ENCODE measurements at places on chromosomes 11 and 22.

DNA sequence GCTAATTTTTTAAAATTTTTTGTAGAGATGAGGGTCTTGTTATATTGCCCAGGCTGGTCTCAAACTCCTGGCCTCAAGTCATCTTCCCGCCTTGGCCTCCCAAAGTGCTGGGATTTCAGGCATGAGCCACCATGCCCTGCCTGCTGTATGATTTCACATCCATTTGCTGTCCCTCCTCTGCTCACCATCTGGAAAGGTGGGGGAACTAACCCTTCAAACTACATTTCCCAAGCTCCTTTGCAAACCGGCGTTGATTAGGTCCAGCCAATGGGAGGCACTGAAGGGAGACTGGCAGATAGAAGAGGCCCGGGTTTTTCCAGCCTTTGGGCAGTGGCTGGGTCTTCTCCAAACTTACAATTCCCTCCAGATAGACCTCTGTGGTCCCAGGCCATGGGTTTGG lies 19.3 kb downstream of the RFPL1 start:
- no peak for DNase-seq

DNA sequence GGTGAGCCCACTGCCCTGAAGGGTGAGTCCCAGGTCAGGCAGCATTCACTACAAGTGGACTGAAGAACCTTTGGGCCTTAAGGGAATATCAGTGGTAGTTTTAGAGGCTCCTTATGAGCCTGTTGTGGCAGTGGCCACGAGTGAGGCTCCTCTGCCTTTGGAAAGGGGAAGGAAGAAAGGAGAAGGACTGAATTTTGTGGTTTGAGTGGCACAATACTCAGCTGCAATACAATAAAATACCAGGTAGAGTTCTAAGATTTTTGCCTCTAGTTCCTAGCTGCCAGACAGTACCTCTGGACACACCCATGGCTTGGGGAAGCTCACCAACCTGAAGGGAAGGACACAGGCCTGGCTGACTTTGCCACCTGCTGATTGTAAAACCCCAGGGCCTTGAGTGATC lies 260.9 kb downstream of the DYNC2H1 start:
- DNase-seq: no peak

- peak; percentile 39 for DNase-seq
Observed at GRCh38 chr11:13668957-13669521, 571 bp downstream of the FAR1 start.

DNA sequence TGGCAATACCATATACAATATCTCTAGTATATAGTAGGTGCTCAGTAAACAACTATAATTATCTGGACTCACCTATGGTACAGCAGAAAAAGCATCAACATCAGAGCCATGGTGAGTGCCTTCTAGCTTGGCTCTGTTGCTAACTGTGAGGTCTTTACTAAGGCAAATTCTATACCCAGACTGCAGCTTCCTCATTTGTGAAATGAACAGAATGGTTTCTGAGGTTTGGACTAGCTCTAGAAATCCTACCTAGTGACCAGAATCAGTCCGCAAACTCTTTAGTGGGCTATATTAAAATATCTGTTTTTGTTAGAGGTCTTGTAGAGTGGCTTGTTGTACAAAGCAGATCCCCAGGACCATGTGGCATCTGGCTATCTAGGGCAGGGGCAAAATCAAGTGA lies 3.7 kb downstream of the MS4A1 start:
- no peak for DNase-seq

DNA sequence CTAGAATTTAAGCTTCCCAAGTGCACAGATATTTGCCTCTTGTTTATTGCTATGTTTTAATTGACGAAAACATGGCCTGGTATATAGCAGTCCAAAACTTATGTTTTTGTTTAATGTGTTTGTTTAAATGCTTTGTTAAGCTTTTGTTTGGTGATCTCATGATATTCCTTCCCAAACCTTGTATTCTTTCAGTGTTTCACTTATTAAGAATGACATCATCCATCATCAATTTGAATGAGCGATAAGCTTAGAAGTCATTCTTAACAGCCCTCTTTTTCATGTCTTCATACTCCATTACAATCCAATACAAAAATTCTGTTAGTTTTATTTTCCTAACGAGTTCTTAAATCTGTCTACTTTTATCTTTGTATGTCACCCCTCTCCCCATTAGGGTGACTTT lies 206.0 kb downstream of the DYNC2H1 start:
- DNase-seq: no peak

- no peak for DNase-seq
Observed at GRCh38 chr11:69666752-69667536, 8.2 kb downstream of the LTO1 start.

DNA sequence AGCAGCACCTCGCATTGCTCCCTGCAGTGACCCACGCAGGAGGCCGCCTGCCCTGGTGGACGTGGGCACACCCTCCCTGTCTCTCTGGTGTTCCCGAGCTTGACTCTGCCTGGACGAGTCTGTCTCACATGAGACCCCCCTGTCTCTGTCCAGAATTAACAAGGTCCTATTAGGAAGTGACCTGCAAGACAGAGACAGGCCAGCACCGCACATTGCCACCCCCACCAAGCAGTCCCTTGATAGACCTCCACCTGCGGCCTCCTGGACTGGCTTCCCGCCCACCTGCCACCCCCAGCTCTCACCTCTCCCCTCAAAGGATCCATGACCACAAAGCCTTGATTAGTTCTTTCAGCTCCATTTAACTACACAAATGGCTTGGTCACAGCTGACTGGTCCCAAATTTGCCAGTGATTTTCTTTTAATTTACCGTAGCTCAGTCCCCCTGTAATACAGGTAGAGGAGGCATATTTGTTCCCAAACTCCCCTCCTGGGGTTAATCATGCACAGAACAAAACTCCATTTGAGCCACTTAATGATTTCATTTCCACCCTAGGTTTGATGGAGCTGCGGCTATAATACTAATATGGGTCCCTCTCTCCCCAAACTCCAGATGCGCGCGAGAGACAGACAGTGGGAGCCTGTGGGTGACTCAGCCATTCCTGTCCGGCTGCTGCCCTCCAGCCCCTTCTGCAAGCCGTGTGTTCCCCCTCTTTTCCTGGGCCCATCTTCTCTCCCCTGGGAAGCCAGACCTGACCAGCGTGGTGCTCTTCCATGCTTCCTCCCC lies 11.2 kb downstream of the SPATA19 start:
- DNase-seq: no peak

GRCh38 chr22:30891781-30892180 lies 76.8 kb downstream of the MORC2 start:
- DNase-seq: no peak

DNA sequence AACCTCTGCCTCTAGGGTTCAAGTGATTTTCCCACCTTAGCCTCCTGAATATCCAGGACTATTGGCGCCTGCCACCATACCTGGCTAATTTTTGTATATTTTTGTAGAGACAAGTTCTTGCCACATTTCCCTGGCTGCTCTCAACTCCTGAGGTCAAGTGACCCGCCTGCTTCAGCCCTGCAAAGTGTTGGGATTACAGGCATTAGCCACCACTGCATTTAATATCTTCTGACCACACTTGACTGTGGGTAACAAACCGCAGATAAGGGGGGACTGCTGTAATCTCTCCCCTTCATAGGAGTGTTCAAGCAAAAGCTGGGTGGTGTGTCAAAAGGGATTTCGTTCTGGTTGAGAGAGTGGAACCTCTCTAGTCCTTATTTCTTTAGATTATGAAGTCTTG lies 53.4 kb downstream of the GRAMD1B start:
- DNase-seq: no peak

GRCh38 chr11:34651551-34651950 lies 30.7 kb downstream of the EHF start:
- DNase-seq: no peak

- no peak for DNase-seq
Observed at GRCh38 chr11:47413908-47414684, 5.7 kb downstream of the SLC39A13 start.

GRCh38 chr22:20885557-20886323 lies 26.9 kb downstream of the SNAP29 start:
- peak; percentile 34 for DNase-seq

- DNase-seq: no peak
Observed at GRCh38 chr22:39707351-39707750, 136.8 kb downstream of the CACNA1I start.

- DNase-seq: no peak
Observed at GRCh38 chr22:46148816-46149511, 1.4 kb upstream of the PPARA start.

- DNase-seq: no peak
Observed at GRCh38 chr11:41003339-41004282, 455.8 kb downstream of the LRRC4C start.

DNA sequence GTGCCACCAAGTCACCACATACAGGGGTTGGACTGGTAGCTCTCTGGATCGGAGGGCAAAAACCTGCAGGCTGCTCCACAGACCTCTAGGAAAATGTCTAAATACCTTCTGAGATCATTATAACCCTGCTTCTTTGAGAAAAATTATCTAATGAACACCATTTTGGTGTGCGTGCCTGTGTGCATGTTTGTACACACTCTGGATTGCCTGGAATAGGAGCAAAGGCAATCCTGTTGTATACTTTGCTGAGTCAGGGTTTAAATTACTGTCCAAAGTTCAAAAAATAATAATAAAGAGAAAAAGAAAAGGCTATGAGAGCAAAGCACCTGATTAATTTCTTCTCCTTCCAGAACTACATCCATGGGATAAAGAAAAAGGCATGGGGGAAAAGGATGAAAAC lies 11.0 kb downstream of the JAML start:
- no peak for DNase-seq

GRCh38 chr11:10023212-10023611 lies 270.8 kb downstream of the SBF2 start:
- no peak for DNase-seq

GRCh38 chr22:47340851-47341436 lies 578.5 kb downstream of the TBC1D22A start:
- no peak for DNase-seq

DNA sequence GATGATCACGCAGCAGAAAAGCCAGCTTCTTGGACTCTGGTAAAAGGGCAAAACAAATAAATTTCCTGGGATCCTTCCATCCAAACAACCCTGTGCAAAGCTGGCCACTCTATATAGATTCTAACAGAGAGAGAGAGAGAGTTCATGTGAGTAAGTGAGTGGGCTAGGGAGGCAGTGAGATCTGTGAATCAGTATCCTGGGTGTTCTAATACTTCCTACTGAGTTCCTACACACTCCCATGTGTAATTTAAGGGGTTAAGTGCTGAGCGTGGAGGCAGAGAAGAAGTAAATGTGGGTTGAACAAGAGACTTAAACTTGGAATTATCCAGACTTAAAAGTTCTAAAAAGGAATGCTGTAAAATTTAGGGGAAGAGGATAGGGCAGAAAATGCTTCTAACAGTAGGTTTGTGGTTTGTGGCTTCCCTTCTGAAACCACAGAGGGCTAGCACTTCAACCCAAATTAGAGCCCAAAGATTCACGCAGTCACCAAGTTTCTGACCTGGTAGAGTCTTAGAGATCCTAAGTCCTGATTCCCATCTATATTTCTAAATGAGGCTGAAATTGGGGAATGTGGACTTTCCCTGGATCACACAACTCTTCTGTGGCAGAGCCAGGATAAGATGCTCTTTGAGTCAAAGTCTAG lies 413.9 kb downstream of the TENM4 start:
- DNase-seq: no peak

GRCh38 chr11:119776031-119776636 lies 47.1 kb upstream of the NECTIN1 start:
- DNase-seq: no peak

GRCh38 chr11:117832511-117832910 lies 8.0 kb upstream of the FXYD2 start:
- no peak for DNase-seq

GRCh38 chr11:72584293-72584938 lies 89.8 kb downstream of the PDE2A start:
- peak; percentile 47 for DNase-seq
